ENCODE measurements at places on chromosomes 2 and 18.

DNA sequence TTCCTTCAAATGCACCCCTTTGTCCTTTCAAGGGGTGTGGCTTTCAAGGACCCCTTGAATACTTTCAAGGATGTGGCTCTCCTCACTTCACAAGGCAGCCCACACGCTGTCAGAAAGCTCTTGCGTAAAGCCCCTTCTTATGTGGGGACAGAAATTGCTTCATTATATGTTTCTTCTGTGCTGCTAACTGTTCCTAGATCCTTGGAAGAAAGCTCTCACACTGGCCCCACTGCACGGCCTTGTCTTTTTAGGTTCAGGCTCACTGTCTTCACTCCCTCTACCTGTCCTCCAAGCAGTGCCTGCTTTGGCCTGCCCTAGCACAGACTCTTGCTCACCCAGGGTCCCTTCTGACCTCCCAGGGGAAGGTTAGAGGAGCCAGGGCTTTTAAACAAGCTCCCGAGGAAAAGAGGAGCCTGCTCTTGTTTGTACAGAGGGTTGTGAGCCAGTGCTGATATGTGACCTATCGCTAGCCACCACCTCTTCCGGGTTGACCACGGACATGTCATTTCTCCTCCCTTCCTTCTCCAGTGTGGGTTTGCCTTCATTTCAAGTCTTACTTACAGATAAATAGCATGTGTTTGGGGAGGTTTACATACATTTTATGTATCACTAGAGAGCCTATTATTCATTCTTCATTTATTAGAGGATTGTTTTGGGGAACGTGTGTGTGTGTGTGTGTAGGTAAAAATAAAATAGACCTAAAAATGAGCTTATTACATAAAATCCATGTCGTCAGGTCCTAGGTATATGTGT is 94.7 kb downstream of the RTN4 start:
- no peak for DNase-seq

- no peak for DNase-seq
Observed at GRCh38 chr2:127347734-127348392, 39.9 kb downstream of the MAP3K2 start.

DNA sequence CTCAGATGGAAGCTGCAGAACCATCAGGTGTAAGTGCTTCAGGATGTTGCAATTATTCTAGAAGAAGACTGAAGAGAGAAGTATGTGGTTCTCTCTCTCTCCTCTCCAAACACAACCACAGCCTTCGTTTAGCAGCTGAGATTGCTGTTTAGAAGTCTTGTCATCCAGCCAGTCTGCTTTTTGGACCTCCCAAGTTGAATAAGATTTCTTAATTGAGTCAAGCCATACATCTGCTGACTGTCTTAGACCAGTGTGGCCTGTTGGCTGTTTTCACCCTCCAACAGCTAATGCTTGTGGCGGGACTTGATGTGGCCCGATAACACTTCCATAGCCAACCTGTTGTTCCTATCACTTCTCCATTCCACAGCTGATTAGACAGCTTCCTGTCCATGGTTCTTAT is 91.3 kb upstream of the TMEM17 start:
- no peak for DNase-seq

GRCh38 chr2:85585781-85586105 is 1.5 kb downstream of the VAMP5 start:
- DNase-seq, result no peak

DNA sequence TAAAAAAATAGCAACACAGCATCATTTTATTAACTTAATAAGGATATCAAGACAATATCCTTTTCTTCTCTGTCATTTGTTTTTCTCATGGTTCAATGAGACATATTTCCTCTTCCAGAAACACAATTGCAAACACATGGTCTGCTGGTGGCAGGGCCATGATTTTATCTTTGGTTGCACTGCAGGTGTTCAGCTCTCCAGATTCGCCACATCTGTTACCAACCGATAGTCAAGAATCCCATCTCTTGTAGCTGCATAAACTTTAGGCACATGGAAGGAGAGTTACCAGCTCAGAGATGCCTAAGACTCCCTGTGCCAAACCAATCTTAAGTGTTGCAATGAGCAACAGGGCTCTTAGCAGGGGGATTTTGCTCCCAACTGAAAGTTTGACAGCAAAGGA is 1303.2 kb upstream of the CELF4 start:
- no peak for DNase-seq

DNA sequence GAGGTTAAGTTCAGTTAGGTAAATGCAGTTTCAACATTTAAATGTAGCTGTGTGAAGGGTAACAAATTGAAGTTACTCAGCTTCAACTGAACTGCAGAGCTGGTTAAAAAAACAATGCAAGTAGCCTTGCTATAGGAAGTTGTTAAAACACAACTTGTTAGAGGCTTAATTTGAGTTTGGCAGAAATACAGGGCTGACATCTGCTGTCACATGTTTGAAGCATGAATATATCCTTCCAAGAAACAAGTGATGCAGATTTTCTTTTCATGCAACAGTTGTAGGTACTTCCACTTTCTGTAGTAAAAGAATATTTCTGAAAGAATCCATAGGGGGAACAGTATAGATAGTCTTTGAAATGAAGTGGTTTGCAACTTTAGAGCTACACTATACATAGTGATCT is 208.7 kb upstream of the RASGRP3 start:
- DNase-seq, result no peak

- DNase-seq, result no peak
Observed at GRCh38 chr2:44651974-44652373, 289.5 kb upstream of the SIX3 start.

GRCh38 chr2:47014564-47015051 is 99.0 kb upstream of the MCFD2 start:
- DNase-seq, result no peak

DNA sequence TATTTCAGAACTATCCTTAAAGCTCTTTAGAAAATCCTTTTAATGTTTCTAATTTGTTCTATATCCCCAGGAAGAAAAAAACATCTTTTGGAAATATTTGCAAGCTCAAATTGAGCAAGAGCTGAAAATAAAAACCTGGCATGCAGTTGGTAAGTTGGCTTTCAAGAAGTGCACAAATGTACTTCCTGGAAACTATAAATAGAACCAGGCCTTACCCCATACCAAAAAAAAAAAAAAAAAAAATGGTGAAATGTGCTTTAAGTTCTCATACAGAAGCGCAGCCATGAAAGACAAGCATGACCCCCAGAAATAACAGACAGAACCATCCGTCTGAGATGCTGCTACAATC is 178.5 kb downstream of the HDAC4 start:
- no peak for DNase-seq

DNA sequence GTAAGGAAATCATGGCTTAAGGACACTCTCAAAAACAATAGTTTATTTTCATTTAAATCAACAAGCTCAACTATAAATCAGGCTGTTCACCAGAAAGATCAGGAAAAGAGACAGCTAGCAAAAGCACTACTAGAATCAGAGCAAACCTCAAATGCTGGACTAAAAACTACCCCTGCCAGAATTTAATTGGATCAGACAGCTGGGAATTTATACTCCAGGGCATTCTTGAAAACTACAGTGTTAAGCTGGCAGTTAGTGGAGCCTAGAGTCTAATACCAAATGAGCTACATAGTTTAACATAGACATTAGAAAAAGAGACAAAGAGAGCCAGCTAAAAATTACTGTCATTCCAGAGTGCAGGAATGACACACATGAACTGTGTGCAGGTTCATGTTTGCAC is 1016.4 kb upstream of the CRIM1 start:
- DNase-seq, result no peak

DNA sequence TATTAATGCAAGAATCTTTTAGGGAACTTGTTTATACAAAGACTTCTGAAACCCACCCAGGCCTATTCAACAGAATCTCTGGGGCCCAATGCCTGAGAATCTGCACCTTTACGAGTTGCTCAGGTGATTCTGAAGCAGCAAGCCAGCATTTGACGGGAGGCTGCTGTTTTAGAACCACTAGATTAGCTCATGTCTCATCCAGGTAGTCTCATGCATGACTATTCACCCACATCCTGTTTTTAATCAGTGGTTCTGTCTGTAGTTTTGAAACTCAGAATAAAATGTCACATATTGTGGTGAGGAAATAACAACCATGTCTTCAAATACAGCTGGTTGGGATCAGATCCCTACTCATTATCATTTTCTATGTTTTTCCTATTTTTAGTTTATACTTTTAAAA is 39.5 kb downstream of the CYTIP start:
- no peak for DNase-seq

Data from iPS DF 19.7 (cell line).